Left renal pelvis (tissue), 4 donors: ENCODE measurements at places on chromosomes 6 and 20.

DNA sequence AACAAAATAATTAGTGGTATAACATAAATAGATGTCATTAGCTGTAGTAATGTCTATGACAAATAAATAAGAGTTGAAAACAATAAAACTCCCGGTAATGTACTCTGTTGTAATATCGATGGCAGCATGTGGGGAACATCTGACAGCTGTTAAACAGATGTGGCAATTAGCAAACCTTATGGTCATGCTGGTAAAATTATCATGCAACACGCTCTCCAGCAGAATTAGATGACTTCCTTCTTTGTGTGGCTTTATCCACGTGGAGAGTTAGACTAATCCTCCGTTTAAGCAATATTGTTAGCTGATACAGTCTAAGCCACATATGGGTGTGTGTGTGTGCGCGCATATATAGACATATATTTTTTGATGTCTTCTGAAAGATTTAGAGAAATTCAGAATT is 77.7 kb upstream of the ZFP64 start:
- no peak for DNase-seq

DNA sequence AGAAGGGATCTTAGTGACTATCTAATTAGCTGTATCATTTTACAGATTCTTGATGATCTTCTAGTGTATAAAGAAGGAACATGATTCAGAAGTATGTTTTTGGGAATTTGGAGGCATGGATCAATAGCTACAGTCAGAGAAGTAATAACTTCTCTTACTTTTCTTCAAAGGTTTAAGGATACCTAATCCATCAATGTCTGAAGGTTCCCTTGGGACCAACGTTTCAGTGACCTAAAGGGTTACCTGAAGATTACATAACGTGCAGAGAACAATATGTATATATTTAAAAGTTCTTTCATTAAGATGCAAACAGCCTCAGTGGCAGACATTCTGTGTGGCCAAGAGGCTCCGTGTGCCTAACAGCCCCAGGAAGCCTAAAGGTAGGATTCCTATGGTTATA is 3.2 kb downstream of the HDAC2 start:
- no peak for DNase-seq

DNA sequence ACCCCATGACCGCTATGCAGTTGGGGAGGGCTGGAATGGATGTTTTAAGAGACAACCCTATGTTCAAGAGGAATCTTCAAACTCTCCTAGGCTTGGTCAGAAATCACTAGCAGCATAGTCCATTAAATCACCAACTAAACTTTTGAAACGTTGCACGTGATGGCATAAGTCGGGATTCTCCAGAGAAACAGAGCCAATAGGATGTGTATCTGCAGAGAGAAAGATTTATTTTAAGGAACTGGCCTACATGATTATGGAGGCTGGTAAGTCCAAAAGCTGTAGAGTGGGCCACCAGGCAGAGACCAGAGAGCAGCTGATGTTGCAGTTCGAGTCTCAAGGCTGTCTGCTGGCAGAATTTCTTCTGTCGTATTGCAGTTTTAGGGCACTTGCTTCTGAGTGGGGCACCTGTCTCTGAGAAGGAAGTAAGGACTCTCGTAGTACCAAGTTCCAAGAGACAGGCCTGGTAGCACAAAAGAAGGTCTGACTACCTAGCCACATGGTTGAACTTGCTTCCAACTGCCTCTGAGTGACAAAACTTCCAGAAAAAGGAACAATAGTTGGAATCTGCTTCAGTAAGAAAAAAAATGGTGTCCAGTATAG is 11.9 kb upstream of the IFNGR1 start:
- DNase-seq, result no peak

GRCh38 chr6:53945765-53946407 is 151.1 kb downstream of the LRRC1 start:
- no peak for DNase-seq

DNA sequence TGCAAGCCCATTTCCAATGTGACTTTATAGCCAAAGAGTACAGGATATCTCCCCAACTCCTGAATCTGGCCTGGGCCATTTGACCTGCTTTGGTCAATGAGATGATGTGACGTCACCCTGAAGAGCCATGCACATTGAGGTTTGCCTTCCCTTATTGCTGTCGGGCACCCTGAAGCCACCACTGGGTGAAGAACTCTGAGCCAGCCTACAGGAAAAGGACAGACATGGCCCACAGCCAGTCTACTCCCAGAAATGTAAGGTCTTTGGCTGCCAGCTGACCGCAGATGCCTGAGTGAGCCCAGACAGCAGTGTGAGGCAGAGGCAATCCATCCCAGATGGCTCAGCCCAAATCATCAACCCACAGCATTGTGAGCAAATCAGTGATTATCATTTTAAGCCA is 3.7 kb upstream of the SYNDIG1 start:
- DNase-seq, result no peak

- no peak for DNase-seq
Measured at GRCh38 chr6:20922743-20923142, 388.5 kb downstream of the CDKAL1 start.

- peak; percentile 16 for DNase-seq
Measured at GRCh38 chr6:122184401-122184827, 215.0 kb upstream of the HSF2 start.

- DNase-seq, result no peak
Measured at GRCh38 chr6:29959467-29959866, 17.1 kb downstream of the HLA-A start.

GRCh38 chr6:90284236-90285041 is 12.2 kb downstream of the BACH2 start:
- DNase-seq, result no peak

- DNase-seq, result no peak
Measured at GRCh38 chr6:13811627-13812358, 2.6 kb downstream of the MCUR1 start.
